ENCODE measurements at places on chromosomes 4 and X. TPM values are rescaled to one million over a fixed set of nuclear protein-coding genes. Genes with fewer than 3 reads are reported as not detected.

DNA sequence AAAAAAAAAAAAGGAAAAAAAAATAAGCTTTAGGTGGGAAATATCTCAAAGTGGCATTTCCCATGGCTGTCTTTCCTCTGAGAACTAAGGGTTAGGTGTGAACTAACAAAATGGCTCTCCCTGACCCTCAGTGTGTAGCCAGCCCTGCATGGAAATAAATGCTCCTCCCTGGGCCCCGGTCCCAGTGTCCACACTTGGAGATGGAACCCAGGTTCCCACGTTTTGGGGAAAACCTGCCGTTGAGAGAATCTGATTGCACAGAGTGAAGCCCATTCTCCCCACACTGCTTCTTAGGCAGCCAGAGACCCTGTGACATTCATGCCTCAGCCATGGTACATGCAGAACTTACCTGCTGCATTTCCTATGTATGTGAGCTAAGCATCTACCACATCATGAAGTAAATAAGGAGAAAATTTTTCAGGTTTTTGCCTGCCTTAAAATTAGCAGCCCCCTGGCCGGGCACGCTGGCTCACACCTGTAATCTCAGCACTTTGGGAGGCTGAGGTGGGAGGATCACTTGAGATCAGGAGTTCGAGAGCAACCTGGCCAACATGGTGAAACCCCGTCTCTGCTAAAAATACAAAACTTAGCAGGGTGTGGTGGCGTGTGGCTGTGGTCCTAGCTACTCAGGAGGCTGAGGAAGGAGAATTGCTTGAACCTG is 34.5 kb downstream of the HTT-AS start:
- no peaks in the 10 kb centered on the region for H3K27me3 ChIP-seq
- H3K36me3 ChIP-seq = no peaks in the 10 kb centered on the region
- H3K4me3 ChIP-seq = no peak overlapping the region
- H3K27ac ChIP-seq = no peak overlapping the region

DNA sequence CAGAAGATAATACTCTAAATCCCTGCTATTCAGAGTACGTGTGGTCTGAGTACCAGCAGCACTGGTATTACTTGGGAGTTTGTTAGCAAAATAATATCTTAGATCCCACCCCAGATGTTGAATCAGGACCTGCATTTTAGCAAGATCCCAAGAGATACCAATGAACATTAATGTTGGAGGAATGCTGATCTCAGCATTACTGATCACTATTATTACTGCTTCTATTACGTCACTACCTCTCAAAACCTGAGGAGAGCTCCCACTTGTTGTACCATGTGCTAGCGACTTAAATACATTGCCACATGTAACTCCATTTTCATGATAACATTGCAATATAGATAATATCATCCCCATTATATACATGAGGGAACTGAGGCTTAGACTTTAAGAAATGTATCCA is 185.2 kb downstream of the SPRY1 start:
- no peaks in the 10 kb centered on the region for H3K4me1 ChIP-seq
- H3K27ac ChIP-seq = no peak overlapping the region
- H3K36me3 ChIP-seq = no peaks in the 10 kb centered on the region
- no peak overlapping the region for H3K4me3 ChIP-seq

DNA sequence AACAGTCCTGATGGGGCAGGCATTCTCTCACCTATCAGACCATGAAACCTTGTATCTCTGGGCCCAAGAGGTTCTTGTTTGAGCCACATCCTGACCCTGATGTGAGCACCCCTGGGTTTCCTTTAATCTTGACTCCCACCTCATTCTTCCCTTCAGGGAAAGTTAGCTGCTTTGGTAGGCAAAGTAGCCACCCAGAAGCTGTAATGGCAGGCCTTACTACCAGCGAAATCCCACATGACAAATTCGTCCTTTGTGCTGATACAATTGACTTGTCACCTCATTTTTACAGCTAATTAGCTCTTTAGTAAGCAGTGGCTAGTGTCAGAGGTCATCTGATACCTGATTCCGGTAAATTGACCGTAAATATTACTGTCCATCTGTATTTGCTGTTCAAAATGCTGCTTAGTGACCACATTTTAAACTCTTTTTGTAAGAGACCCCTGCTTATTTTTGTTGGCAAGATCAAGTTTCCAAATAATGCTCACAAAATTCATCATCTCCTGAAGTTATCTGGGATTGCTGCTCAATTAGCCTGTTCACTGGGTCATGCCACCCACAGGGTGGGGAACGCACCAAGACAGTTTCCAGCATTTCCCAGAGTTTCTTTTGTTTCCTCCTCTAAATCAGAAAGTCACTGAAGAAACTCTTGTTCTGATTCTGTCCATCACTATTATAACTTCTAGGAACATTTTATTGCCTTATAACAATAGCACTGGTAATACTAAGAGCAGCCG is 329.7 kb downstream of the GPAT3 start:
- no peak overlapping the region for H3K27ac ChIP-seq
- no peak overlapping the region for H3K4me3 ChIP-seq
- no peak for DNase-seq
- H3K36me3 ChIP-seq = no peaks in the 10 kb centered on the region
- H3K27me3 ChIP-seq = no peaks in the 10 kb centered on the region
- no peaks in the 10 kb centered on the region for H3K4me1 ChIP-seq

GRCh38 chrX:97358941-97359340 is 475.2 kb downstream of the RPA4 start:
- no peak overlapping the region for H3K4me3 ChIP-seq
- H3K4me1 ChIP-seq = no peaks in the 10 kb centered on the region
- H3K36me3 ChIP-seq = no peaks in the 10 kb centered on the region
- H3K27ac ChIP-seq = no peak overlapping the region
- no peak for DNase-seq

DNA sequence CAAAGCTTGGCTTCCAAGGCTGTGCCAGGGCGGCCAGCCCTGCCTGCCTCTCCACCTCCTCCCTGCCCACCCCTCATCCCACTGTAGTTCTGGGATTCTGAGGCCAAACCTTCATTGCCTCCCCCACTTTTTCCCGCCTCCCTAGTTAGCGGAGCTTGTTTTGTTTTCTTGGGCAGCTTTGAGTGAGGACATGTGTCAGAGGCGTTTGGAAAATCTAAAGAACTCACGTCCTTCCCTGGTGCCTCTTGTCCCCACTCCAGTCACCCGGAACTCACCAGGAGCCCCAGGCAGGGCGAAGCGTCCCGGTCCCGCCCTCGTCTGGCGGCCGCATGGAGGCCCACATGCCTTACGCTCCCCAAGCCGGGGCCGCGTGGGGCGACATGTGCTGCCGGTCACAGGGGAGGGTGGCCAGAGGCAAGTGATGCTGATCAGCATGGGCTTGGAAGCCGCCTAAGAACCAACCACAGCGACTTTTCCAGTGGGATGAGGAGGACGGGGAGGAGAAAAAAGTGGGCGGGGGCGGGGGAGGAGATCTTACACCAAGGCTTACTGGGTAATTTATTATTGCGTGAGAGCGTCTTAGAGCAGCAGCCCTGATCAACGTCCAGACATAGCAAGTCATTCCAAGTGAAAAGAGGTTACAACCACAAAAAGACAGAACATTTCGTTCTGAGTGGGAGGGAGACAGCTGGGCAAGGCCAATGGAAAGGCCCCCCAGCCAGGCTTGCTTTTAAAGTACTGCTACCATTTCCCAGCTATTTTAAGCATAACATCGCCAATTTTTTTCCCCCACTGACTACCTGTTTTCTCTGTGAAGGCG is 48.5 kb downstream of the PRPS1 start:
- H3K4me1 ChIP-seq = peaks cover 29% of the 10 kb centered on the region
- peak overlapping the region; percentile 52 for H3K4me3 ChIP-seq
- H3K36me3 ChIP-seq = no peaks in the 10 kb centered on the region
- peak; percentile 94 for DNase-seq
- peak overlapping the region; percentile 86 for H3K27ac ChIP-seq

RNF212 gene
- total RNA-seq = 3.1 TPM

DNA sequence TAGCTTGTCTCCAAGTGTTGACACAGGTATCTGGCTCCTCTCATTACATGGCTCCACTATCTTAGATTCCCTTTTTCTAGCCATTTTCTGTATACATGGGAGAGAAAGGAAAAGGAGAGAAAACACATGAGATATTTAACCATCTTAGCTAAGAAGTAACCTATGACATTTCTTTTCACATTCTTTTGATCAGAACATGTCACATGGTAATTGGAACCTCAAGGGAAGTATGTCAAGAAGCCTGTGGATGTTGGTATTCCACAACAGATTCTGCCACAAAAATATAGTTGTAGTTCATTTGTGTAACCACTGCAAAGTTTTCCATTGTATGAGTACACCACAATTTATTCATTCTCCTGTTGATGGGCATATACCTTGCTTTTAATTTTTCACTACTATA is 18.7 kb upstream of the GABRB1 start:
- no peaks in the 10 kb centered on the region for H3K36me3 ChIP-seq
- no peak for DNase-seq
- no peaks in the 10 kb centered on the region for H3K4me1 ChIP-seq
- no peaks in the 10 kb centered on the region for H3K27me3 ChIP-seq
- H3K4me3 ChIP-seq = no peak overlapping the region

- no peaks in the 10 kb centered on the region for H3K36me3 ChIP-seq
- DNase-seq = no peak
- no peak overlapping the region for H3K4me3 ChIP-seq
These were observed 76.8 kb upstream of the MCF2 start for GRCh38 chrX:139784807-139785206.

GRCh38 chr4:78662658-78663057 is 111.1 kb downstream of the ANXA3 start:
- H3K27ac ChIP-seq = peak overlapping the region; percentile 15
- H3K4me3 ChIP-seq = no peak overlapping the region
- no peaks in the 10 kb centered on the region for H3K4me1 ChIP-seq
- H3K27me3 ChIP-seq = no peaks in the 10 kb centered on the region
- H3K36me3 ChIP-seq = no peaks in the 10 kb centered on the region

DNA sequence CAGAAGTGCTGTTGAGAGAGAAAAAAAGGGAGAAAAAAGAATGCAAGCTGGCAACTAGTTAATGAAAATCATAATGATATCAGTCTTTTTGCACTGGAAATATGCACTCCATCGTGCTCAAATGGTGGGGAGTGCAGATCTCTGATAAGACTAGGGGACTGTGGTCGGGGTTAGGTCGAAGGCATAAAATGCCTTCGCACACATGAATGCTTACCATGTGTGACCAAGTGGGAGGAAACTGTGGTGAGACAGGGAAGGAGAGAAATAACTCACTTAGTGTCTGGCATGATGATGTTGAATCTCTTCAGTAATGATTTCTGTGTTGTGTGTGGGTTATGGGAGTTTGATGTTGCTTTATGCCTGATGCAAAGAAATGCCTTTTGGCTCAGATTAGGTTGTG is 358.9 kb downstream of the FBXO8 start:
- H3K36me3 ChIP-seq = no peaks in the 10 kb centered on the region
- DNase-seq = no peak
- no peaks in the 10 kb centered on the region for H3K4me1 ChIP-seq
- H3K4me3 ChIP-seq = no peak overlapping the region

DNA sequence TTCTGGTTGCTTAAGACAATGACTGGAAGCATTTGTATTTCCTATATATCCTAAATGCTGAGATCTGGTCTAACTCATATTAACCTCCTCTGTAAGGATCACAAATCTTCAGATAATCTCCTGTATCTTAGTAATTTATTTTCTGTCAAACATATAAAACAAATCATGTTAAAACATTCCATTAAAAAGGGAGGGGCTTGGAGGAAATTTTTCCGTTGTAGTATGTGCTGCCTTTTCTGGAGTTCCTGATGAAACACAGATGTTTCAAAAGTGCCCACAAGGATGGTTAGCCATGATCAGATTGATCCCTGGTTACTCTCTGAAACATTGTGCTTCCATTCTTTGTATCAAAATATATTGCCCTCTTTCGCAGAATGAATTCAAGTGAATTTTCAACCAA is 182.1 kb downstream of the TENM3 start:
- no peak overlapping the region for H3K4me3 ChIP-seq
- no peak for DNase-seq
- H3K27me3 ChIP-seq = no peaks in the 10 kb centered on the region
- no peaks in the 10 kb centered on the region for H3K4me1 ChIP-seq
- H3K27ac ChIP-seq = no peak overlapping the region

GRCh38 chrX:41688835-41689234 is at the start of gene GPR34:
TSS of gene GPR34 (plus strand) at chrX:41688973. CDS start at chrX:41695634, 6,661 bp downstream.
- no peak for DNase-seq
- no peaks in the 10 kb centered on the region for H3K36me3 ChIP-seq
- no peak within 1 kb of the TSS for H3K27ac ChIP-seq
- H3K4me1 ChIP-seq = no peaks in the 10 kb centered on the region
- H3K27me3 ChIP-seq = no peaks in the 10 kb centered on the region

NSUN7 gene
- total RNA-seq = 1.4 TPM

DNA sequence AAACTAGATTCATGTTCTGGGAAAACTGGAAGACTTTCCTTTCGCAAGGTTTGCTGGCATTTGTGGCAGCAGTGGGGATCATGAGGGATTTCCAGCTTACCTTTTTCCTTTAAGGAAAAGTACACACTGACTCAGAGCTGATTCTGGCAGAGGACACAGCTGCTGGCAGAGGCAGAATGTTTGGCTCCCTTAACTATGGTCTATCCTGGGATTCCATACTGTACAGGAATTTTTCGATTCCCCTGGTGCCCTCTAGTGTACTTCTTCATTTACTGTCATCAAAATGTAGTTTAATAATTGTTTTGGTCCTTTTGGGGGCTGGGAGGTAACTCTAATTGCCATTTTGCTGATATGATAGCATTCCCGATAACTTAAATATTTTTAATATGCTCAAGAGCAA is 152.7 kb downstream of the GABRG1 start:
- H3K4me1 ChIP-seq = no peaks in the 10 kb centered on the region
- H3K36me3 ChIP-seq = no peaks in the 10 kb centered on the region
- no peak for DNase-seq
- no peak overlapping the region for H3K4me3 ChIP-seq
- no peak overlapping the region for H3K27ac ChIP-seq

GRCh38 chrX:54798137-54798536 is at the start of gene ITIH6:
TSS of gene ITIH6 (minus strand) at chrX:54798255. CDS start at chrX:54798210, 45 bp downstream.
- H3K36me3 ChIP-seq = no peaks in the 10 kb centered on the region
- no peak for DNase-seq
- H3K4me1 ChIP-seq = no peaks in the 10 kb centered on the region

MAGEC1 gene
- total RNA-seq = not detected

BCOR gene
- 22.5 TPM for total RNA-seq

UCHL1 gene
- total RNA-seq = 91.3 TPM

- no peaks in the 10 kb centered on the region for H3K36me3 ChIP-seq
- DNase-seq = no peak
- H3K27me3 ChIP-seq = no peaks in the 10 kb centered on the region
- no peak overlapping the region for H3K27ac ChIP-seq
- peaks cover 4% of the 10 kb centered on the region for H3K4me1 ChIP-seq
- H3K4me3 ChIP-seq = no peak overlapping the region
These were observed 30.4 kb downstream of the DCLK2 start for GRCh38 chr4:150108691-150109090.

DNA sequence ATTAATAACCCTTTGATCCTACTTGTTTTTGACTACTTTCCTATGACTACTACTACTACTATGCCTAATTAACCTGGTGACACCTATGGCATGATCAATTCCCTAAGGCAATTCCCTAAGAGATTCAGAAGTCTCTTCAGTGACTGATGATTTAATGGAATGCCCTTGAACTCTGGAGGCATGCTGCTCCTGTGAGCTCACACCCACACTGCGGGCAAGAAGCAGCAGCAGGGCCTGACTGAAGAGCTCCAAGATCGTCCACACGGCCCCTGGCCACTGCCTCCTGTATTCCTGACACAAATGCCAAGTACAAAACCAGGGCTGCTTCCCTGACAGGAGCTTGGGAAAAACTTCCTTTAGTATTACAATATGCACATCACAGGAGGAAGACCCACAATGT is 74.2 kb upstream of the STS start:
- no peak overlapping the region for H3K27ac ChIP-seq
- H3K4me1 ChIP-seq = no peaks in the 10 kb centered on the region
- DNase-seq = no peak
- H3K4me3 ChIP-seq = no peak overlapping the region
- no peaks in the 10 kb centered on the region for H3K36me3 ChIP-seq
